ENCODE measurements at places on chromosomes 16 and 17.

DNA sequence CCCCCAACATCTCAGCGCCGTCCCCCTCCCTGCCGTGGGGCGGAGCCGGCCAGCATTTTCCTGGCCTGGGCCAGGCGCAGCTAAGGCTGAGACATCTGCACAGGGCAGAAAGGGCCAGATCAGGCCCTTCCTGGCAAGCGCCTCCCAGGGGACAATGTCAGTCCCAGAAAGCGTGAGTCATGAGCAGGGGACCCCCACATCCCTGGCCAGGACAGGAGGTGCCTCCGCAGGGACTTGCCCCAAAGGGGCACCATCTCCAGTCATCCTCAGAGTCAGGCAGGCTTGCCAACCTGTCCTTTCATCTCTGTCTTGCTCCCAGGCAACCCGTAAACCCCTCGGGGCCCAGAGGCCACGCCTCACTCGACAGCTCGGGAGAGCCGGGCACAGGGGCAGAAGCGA is 43.2 kb downstream of the SOCS1 start:
- no peak for DNase-seq

DNA sequence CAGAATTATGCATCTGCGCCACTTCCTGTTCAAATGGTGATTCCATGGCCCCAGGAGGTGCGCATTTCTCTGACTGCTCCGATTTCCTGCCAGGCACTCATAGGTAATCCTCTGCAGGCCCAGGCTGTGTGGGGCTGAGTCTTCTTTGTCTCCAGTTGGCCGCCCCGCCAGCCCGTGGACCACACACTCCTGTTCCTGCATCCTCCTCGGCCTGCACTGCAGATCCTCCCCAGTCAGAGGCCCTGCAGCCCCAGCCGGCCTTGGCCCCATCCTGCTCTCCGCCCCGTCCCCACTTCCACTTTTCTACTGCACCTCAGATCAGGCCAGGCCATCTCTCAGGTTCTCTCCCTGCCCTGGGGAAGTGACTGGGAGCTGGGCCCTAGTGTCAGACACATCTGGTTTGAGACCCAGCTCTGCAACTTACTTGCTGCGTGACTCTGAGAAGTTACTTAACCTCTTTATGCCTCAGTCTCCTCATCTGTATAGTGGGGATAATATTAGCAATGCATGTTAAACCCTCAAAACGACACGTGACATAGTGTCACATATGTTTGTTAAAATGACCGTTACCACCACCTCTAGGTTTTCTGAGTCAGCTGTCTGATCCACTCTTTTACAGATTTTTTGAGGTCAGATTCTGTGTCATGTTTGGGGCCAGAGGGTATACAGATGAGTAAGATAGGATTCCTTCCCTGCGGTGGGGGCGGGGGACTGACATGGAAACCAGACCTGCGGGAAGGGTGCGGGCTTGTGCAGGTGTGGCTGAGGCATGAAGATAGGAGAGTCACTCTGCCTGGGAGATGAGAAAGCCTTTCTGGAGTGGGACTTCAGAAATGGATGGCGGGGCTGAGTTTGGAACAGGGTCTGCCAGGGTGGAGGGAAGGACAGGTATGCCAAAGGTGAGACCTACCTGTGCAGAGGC is 12.8 kb downstream of the RAB11FIP4 start:
- DNase-seq: no peak

- DNase-seq: no peak
These were observed 1.5 kb upstream of the SREBF1 start for GRCh38 chr17:17837966-17838962.

DNA sequence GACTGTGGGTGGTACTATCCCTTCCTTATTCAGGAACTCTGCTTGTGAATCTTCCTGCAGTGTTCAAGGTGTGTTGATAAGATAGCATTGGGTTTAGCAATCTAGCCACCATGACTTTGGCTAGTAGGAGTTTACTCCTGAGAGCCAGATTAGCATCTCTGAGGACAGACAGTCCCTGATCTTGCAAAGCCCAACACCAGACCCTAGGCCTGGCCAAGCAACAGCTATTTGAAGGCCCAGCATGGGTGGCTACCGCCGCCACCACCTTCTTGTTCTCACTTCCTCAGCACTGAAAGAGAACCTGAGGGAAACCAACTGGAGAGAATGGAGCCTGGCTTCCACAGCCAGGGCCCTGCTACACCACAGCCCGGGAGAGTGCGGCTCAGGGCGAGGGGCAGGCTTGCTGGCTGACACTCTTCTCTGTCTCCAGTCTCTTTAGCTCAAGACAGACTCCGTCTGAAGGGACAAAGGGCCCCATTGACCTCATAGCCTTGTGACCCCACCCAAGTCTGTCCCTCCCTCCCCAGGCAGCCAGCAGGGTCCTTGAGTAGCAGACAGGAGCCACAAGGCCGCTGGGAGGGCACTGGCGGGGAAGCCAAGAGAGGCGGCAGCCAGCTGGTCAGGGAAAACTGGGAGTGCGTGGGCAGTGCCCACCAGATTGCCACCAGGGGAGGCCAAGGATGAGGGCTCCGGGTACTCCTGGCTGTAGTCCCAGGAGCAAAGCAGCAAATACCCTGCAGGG is 10.9 kb upstream of the ARHGAP23 start:
- DNase-seq: no peak

DNA sequence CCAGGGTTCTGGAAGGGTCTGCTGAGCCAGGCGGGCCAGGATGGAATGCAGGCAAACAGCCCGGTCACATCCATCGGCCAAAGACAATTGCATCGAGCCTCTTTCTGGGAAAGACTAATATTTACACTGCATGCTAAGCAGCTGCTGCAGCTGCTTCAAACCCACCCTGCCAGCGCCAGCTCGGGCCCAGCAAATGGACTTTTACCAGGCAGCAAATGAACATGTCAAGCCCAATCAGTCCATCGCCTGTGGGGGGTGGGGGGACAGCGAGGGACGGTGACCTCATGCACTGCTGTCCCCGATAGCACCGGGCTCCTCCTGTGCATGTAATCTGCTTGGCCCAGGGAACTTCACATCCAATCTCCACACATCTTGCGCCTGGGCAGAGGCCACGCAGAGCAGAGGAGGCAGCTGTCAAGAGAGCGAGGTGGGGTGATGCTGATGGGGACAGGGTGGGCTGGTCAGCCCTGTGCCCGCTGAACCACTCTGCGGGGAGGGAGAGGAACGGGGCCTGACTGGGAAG is 39.4 kb upstream of the CDH5 start:
- DNase-seq: no peak

DNA sequence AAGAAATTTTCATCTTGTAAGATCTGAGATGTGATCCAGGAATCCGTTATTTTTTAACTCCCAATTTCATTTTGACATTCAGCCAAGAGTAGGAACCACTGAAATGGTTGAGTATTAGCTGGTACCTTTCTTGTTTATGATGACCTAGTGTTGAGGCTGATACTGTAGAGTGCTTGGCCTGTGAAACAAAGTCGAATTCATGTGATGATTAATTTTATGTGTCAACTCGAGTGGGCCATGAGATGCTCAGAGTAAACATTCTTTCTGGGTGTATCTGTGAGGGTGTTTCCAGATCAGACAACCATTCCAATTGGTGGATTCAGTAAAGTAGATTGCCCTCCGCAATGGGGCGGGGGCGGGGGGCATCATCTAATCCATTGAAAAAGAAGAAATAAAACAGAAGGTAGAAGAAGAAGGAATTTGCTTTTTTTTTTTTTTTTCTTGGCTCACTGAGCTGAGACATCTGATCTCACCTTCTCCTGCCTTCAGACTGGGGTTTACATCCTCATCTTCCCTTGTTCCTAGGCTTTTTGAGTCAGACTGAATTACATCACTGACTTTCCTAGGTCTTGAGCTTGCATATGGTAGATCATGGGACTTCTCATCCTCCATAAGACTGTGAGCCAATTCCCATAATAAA is 264.6 kb upstream of the KCNJ16 start:
- DNase-seq: no peak

- DNase-seq: no peak
These were observed 4.8 kb downstream of the CIAO3 start for GRCh38 chr16:735982-736453.

DNA sequence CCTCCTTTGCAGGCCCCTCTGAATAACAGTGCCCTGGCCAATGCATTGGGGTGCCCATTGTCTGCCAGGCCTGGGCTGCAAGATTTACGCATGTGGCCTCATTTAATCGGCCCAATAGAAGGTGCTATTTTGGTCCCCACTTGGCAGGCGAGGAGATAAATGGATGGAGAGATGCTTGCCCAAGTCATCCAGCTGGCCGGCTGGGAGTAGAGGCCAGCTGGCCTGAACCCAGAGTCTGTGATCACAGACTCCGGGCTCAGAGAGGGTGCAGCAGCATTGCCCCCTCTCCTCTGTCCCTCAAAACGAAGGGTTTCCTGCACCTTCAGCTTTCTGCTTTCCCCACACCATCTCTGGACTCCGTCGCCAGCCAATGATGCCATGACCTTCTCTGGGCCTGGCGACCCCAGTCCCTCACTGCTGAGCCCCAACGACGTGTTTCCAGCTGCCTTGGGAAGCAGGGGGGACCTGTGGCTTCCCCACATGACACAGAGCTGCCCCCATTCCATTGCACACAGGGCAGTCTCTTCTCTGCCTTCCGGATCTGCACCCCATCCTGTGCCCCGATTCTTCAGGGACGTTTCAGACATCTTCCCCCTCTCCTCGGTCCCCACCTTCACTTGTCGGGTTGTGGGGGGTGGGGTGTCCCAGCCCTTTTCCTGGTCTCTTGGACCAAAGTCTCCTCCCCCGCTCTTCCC is 3.5 kb upstream of the ADGRG1 start:
- no peak for DNase-seq

DNA sequence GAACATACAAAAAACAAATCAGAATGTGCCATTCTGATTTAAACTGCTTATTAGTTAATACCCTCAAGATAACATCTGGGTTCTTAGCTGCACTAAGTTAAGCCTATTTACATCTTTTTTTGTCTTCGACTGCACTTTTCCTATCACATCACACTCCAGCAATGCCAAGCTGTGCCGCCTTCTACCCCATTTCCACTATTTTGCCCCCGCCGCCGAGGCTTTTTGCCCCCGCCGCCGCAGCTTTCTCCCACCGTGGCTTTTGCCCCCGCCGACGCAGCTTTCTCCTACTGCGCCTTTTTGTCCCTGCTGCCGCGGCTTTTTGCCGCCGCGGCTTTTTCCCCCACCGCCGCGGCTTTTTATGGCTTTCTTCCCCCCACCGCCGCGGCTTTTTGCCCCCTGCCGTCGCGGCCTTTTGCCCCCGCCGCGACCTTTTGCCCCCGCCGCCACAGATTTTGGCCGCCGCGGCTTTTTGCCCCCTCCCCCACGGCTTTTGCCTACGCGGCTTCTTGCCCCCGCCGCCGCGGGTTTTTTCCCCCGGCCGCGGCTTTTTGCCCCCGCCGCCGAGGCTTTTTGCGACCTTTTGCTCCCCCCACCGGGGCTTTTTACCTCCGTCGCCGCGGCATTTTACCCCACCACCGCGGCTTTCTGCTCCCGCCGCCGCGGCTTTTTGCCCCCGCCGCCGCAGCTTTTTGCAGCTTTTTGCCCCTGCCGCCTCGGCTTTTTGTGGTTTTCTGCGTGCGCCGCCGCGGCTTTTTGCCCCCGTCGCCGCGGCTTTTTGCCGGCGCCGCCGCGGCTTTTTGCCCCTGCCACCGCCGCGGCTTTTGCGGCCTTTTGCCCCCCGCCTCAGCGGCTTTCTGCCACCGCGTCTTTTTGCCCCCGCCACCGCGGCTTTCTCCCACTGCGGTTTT is 331.4 kb upstream of the WSB1 start:
- no peak for DNase-seq

- no peak for DNase-seq
These were observed 9.2 kb upstream of the NUDT16L1 start for GRCh38 chr16:4684058-4684715.

- no peak for DNase-seq
These were observed 15.2 kb downstream of the KCTD5 start for GRCh38 chr16:2697401-2697948.

GRCh38 chr17:2177235-2177811 is 122.4 kb downstream of the HIC1 start:
- DNase-seq: no peak
